NCI-H1930 (cell line): ENCODE measurements at places on chromosomes 7 and 10.

DNA sequence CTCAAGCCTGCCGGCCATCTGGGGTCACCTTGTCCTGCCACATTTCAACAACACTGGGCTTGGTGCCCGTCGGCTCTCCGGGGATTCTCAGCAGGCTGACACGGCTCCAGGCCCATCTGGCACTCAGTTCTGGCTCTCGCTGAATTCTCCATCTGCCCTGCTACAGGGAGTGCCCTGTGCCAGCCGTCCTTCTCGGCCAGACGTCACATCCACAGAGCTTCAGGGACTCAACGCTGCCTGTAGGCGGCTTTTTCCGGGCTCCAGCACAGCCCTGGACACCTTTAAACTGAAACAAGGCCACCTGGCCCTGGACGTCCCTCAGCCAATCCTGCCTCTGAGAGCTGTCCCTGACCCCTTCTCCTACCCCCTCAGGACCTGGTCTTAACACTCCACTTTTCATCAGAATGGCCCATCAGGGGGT is 43.0 kb downstream of the TMEM130 start:
- no peak for DNase-seq

DNA sequence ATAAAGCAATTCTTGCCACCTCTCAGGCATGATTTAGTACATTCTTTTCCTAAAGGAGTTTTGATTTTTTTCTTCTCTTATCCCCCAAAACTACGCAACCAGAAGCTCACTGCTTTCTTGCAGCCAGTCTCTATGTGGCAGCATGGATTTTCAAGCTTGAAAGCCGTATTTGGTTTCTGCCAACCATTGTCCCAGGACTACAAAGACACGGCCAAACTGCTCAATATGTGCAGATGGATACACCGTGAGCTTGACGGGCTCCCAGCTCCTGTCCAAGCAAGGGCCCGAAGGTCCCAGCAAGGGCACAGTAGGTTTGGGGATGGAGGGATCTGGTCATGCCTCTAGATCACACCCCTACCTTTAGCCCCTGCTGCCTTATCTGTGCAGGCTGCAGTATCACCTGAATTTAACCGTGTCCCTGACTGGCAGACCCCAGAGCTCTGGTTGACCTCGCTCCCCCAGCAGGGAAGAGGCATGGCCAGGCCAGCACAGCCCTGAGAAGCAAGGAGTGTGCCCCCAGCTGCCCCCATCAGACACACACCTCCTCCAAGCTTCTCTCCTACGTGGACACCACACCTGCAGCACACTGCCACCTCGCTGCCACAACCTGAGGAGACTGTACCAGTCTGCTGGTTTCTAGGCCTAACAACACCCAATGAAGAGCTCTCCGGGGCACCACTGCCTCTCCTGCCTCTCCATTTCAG is 86.8 kb downstream of the COBL start:
- no peak for DNase-seq

DNA sequence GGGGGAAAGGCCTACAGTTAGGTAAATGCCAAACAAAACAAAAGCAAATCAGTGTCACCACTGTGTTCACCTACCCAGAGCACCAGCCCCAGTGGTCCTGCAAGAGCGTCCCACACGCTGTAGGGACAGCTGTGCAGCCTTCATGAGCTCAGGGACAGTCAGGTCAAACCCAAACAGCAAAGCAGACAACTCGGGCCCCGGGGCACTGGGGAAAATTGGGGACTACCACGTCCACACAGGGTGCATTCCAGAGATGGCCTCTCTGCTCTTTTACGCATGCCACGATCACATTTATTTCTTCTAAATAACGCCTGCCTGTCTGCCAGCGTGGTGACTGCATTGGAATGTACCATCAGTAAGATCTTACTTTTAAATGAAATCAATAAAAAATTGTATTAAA is 21.7 kb downstream of the EBF3 start:
- no peak for DNase-seq

- DNase-seq: no peak
Measured at GRCh38 chr10:102963756-102964025, 45.6 kb downstream of the CNNM2 start.

DNA sequence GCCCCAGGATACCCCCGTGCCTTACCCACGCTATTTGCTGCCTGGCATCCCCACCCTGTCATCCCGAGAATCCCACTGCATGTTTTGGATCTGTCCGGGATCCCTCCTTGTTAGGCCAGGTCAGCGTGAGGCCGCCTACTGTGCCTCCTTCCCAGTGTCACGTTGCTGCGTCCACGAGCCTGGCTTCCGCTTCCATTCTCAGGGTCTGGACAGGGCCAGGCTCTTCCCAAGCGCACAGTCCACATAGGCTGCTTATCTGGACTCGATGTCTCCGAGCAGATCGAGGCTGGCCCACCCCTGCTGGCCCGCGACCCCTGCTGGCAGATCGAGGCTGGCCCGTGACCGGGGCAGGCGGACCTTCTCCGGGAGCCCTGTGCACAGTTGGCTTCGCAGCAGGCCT is 27.1 kb downstream of the FOXK1 start:
- DNase-seq: no peak
